ENCODE measurements at places on chromosomes 2 and 18.

DNA sequence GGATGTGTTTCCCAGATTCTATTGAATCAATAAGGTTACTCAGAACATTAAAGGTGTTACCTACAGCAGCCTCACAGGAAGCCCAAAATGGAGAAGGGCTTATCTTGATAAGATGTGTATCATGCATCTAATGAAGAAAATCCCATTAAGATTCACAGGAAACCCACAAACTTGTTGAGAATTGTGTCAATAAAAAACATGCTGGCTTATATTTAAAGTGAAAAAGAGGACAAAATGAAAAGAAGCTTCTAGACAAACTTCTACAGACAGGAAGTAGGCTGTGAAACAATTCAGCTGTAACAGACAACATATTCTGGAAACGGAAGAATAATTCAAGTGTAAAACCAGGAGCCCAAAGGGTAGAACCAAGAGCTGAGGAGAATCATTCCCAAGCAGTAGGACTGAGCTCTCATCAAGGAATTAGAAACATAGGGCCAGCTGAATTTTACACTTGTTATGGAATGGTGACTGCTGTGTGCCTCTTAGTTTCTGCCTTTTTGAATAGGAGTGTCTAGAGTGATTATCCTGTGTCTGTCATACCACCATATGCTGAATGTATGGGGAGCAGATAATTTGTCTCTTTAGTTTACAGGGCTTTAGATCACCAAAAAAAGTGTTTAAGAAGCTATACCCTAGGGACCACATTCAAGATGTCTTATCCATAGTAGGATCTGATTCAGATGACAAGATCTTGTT is 9.6 kb downstream of the IMMT start:
- DNase-seq, result no peak

GRCh38 chr2:29530281-29530680 is 391.1 kb downstream of the ALK start:
- DNase-seq, result no peak

GRCh38 chr18:6052449-6052913 is 157.2 kb upstream of the TMEM200C start:
- no peak for DNase-seq

DNA sequence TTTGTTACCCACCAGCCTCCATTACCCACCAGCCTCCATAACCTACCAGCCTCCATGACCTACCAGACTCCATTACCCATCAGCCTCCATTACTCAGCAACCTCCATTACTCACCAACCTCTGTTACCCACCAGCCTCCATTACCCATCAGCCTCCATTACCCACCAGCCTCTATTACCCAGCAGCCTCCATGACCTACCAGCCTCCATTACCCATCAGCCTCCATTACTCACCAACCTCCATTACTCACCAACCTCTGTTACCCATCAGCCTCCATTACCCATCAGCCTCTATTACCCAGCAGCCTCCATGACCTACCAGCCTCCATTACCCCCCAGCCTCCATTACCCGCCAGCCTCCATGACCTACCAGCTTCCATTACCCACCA is 133.3 kb upstream of the HS6ST1 start:
- DNase-seq, result no peak

GRCh38 chr2:165410276-165410675 is 59.2 kb upstream of the CSRNP3 start:
- no peak for DNase-seq

DNA sequence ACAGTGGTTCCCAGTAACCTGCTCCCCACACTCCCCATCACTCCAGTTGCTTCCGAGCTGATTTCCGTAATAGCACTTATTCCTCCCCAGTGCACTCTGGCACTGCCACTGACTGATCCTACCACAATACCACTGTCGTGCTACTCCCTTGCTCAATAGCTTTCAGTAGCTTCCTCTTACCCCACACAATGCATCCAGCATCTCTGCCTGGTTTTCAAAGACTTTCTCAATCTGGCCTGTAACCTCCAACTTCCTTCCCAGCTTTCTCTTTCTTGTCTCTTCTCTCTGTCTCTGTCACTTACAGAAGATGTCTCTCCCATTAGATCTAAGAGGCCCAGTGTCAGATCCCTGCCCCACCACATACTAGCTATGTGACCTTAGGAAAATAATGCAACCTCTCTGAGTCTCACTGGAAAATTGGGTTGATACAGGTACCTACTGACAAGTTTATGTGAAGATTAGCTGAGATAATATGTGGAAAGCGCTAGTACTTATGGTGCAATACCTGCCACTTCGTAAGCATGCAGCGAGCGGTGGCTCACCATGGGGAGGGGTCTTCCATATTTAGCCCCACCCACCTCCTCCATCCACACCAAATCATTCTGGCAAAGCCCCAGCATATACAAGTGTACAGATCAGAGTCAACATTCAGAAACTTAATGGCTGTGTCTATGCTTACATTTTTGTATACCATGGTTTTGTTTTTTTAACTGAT is 36.7 kb downstream of the SFXN5 start:
- DNase-seq, result no peak

Measured in stimulated activated CD4-positive, alpha-beta T cell treated with anti-CD3 and anti-CD28 coated beads, Interleukin-2, amount 100 ng/mL, for 4 hours (primary cell).